ENCODE measurements at places on chromosomes 11 and 22. TPM values are rescaled to one million over a fixed set of nuclear protein-coding genes. Genes with fewer than 3 reads are reported as not detected.

The OR9Q2 gene
- total RNA-seq: not detected

The KCNQ1OT1 gene
- 0.32 TPM for total RNA-seq

DNA sequence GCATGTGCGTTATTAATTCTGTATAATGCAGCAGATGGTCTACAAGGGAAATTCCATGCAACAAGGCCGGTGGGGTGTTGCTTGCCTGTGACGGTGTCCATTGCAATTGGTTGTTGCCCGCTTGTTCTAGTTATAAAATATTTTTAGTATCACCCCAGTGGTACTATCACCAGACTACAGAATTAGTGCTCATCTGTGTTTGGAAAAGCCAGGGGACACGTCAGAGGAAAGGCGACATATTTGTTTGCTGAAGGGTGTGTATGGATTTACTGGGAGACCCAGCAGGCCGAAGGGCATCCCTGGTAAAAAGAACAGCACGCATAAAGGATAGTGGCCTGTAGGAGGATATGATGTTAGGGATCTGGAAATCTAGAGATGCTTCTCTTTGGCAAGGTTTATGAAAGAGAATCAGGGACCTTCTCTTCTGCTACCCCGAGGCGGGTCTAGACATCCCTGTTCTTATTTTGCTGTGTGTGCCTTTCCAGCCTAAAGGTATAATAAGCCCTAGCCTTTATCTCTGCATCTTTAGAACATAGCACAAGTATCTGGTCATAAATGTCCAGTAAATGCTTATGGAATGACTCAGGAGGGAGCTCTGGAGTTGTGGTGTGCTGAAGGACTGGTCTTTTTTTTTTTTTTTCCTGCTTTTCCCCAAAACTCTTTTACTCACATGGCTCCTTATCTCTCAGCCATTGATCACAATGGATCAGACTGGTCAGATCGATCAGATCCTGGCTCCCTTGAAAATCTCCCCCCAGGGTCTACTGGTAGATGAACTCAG lies 90.9 kb downstream of the LDLRAD3 start:
- peak; percentile 97 for DNase-seq

- no peak for DNase-seq
These were observed 5.2 kb upstream of the RAB3IL1 start for GRCh38 chr11:61922539-61922938.

GRCh38 chr11:95501761-95502266 lies 270.8 kb upstream of the SESN3 start:
- DNase-seq: no peak

GRCh38 chr11:45155058-45155551 lies 8.7 kb downstream of the PRDM11 start:
- no peak for DNase-seq

GRCh38 chr22:28223826-28224225 lies 304.8 kb upstream of the PITPNB start:
- no peak for DNase-seq

GRCh38 chr11:74010306-74011300 lies 1.7 kb upstream of the UCP3 start:
- no peak for DNase-seq

DNA sequence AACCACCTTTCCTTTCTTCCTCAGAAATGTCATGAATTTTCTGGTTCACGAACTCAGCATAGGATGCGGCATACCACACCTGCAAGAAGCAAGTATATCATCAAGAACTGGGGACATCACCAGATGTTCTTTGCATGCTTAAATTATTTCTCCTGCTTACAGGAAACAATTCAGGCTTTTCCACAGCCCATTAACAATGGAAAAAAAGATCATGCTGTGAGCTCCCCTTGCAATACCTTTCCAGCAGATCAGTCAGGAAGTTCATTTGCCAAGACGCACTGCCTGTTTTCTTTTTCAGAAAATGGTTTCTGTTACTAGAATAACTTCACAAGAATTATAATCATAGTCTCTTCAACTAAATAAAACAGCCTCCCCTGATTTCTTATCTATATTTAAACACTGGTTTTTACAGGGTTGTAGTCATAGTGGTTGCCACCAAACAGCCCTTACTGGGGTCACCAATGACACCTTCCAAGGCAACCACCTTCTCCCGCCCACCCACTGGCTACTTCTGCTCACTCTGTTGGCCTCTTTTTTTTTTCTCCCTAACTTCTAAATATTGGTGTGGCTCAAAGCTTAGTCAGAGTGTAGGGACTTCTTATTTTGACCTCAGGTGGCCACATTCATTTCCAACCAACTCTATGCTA lies 42.3 kb upstream of the NFRKB start:
- no peak for DNase-seq

- no peak for DNase-seq
These were observed 4.0 kb downstream of the BANF1 start for GRCh38 chr11:66006134-66006890.

DNA sequence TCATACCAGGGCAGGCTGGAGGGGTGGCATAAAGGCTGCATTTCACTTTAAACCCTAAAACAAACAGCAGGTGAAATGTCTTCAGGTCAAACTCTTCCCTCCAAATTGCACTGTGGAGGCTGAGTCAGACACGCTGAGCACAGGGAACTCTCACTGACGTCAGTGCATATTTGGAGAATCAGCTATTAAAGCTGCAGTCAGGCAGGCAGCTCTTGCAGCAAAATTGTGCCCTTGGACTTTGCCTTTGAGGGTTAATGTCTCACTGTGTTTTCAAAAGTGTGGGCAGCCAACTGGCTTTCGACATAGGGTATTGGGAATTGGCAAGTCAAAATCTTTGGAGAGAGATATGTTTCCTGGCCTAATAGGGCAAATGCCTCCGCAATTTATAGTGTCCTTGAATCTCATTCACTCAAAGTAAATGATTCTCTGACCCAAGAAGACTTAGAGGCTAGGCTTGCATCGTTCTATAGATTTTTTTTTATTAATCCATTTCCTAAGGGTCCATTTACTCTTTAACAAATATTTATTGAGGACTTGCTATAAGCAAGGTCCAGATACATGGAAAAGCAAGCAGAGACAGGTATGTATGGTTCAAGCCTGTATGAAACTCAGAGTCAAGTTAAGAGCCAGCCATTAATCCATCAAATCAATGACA lies 27.7 kb upstream of the SMCO4 start:
- peak; percentile 77 for DNase-seq

Measured in M059J (cell line).